ENCODE measurements at places on chromosomes 3 and 15.
A peak's percentile ranks its signal among the peaks of the same experiment; 100 is the strongest.

DNA sequence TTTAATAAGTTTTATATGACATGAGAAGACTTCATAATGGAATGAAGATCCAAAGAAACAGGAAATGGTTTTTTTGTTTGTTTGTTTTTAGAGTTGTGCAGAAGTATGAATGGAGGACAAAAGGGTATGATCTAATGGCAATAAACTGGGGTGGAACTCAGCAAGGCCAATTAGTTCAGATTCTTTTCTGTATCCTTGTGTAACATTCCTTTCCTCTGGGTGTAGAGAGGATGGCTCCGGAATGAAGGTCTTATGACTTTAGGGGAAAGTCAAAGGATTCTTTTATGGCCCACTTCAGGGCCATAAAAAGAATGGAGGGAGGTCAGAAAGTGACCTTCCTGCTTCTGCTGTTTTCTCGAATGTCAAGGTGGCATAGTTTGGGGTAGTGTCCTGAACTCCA, 152.6 kb downstream of the DPH6 start:
- no peak for DNase-seq

GRCh38 chr3:179949412-179949811, 87.3 kb downstream of the PEX5L start:
- DNase-seq: no peak

GRCh38 chr3:35772381-35773015, 133.2 kb downstream of the ARPP21 start:
- DNase-seq: no peak

DNA sequence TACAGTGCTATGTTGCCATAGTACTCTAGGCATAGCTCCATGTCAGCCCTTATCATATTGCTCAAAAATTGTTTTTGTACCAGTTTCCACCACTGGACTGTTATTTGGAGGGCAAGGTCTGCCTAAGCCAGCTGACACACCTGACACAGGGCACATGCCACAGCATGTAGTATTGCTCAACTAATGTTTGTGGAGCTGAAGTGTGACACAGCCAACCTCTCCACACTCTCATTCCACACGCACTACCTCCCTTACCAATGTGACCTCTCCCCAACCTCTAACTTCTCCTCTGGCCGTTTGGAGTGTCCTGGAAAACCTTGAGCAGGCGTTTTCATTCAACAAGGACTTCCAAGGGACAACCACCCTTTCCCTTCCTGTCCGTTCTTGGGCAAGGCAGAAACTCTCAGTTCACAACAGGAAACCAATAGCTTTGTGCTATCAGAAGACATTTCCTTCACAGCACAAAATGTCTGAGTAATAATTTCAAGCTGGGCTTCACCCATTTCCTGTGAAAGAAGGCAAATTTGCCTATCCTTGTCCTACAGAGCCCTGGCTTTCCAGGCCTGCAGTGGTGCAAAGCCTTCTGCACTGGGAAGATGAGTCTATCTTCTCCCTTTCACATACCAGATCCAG, 38.4 kb downstream of the TLNRD1 start:
- DNase-seq: no peak

- DNase-seq: no peak
These were observed 787 bp upstream of the SLMAP start for GRCh38 chr3:57755368-57755675.

DNA sequence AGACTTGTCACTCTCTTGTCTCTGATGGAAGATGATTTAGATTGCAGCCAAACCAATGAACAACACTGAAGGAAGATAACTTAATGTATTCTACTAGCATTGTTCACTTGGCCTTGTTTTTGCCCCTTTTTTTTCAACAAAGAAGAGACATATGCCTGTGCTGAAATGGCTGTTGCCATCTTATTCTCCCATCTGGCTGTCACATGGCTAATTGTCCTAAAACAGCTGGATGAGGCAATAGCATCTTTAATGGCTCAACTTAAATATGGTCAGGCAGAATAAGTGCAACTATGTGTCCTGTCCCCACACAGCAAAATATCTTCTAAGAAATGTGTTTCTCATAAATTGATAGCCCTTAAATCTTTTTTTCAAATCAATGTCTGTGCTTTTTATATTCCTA, 576.9 kb downstream of the TUSC7 start:
- DNase-seq: no peak

GRCh38 chr3:171457607-171458061, 2.6 kb downstream of the TNIK start:
- DNase-seq: peak; percentile 7

DNA sequence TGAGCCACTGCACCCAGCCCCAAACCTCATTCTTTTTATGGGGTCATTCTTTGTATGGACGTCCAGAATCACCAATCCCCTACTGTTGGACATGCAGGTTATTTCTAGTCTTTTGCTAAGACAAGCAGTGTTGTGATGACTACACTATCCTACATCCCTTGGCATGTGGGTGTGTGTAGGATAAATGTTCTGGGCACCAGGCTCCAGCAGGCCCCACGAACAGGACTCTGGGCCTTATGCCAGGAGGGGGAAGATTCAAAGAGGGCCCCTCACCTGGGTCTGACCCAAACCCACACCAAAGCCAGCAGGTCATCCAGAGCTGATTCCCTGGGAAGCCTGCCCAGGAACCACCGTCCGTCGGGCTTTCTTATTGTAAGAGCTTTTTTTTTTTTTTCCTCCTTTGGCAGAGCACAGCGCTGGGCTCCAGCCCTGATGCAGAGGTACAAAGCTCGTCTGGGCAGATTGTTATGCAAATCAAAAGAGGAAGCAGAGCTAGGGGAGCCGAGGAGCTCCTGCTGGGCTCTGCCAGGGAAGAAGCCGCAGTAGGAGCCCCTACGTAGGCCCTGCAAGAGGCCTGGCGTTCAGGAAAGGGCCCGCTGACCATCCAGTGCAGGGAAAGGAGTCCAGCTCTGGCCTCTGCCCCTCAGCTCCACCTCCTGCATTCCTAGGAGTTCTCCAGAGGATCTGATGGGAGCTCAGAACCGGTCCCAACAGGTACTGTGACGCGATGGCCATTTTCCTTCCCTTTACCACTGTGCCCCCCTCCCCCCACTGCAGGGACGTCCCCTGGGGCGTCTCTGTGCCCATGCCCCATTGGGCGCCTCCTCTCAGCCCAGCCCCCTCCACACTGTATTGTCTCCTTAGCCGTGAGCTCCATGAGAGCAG, 29.0 kb upstream of the FURIN start:
- DNase-seq: no peak

- no peak for DNase-seq
These were observed 739 bp downstream of the SYN2 start for GRCh38 chr3:12004741-12005513.

- no peak for DNase-seq
These were observed 232.7 kb upstream of the ATP10A start for GRCh38 chr15:26095710-26096330.

- peak; percentile 23 for DNase-seq
These were observed 16.0 kb upstream of the EID1 start for GRCh38 chr15:48861813-48862431.

DNA sequence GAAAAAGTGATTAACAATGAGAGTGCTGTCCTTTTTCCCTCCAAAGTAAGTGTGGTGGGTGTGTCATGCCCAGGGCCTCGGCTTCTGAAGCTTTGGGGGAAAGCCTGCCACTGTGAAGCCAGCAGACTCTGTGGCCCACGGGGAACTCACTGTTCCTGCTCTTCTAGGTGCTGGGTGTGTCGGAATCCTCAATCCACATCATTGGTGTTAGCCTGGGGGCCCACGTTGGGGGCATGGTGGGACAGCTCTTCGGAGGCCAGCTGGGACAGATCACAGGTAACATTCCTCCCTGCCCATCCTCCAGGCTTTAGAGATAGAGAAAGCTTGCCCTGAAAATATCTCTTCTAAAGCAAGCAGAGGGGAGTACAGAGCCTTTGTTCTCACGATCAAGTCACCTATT, 11.6 kb downstream of the PLA1A start:
- no peak for DNase-seq

DNA sequence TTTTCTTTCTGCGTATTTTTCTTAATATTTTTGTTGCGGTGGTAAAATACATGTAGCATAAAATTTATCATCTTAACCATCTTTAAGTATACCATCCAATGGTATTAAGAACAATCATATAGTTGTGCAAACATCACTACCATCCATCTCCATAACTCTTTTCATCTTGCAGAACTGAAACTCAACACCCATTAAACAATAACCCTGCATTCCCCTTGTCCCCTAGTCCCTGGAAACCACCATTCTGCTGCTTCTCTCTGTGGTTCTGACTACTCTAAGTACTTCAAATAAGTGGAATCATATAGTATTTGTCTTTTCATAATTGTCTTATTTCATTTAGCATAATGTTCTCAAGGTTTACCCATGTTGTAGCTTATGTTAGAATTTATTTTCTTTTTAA, 67.3 kb upstream of the EOMES start:
- DNase-seq: no peak
